ENCODE measurements at places on chromosomes 2 and 18. TPM values are rescaled to one million over a fixed set of nuclear protein-coding genes. Genes with fewer than 3 reads are reported as not detected.
A peak's percentile ranks its signal among the peaks of the same experiment; 100 is the strongest.

DNA sequence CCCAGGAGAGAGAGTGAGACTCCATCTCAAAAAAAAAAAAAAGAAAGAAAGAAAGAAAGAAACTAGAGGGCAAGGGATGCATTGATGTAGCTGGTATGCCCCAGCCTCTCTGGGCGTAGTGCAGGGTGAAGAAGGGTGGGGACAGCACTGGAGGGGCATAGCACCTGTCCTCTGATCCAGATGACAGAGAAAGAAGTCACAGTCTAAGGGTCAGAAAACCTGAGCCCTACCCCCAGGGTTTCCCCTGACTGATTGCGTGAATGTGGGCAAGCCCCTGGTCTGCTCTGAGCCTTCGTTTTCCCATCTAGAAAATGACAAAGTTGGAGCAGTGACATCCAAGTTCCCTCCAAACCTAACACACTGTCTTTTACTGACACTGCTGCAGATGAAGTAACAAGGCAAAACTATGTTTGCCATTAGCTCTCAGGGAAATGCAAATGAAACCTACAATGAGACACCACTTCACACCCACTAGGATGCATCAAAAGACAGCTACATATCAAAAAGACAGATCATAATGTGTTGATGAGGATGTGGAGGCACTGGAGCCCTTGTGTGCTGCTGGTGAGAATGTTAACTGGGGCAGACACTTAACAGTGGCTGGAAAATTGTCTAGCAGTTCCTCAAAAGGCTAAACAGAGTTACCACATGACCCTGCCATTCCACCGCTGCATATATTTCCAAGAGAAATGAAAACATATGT is 19.5 kb upstream of the YWHAQ start:
- H3K4me1 ChIP-seq: peaks cover 25% of the 10 kb centered on the region
- no peak overlapping the region for H3K27ac ChIP-seq
- no peak for DNase-seq
- no peak overlapping the region for H3K4me3 ChIP-seq
- H3K36me3 ChIP-seq: no peaks in the 10 kb centered on the region

- no peaks in the 10 kb centered on the region for H3K36me3 ChIP-seq
- H3K4me3 ChIP-seq: no peak overlapping the region
- DNase-seq: no peak
- H3K27ac ChIP-seq: no peak overlapping the region
- no peaks in the 10 kb centered on the region for H3K4me1 ChIP-seq
These were observed 3.3 kb upstream of the ZNF532 start for GRCh38 chr18:58861353-58861752.

- H3K4me3 ChIP-seq: no peak overlapping the region
- peaks cover 11% of the 10 kb centered on the region for H3K4me1 ChIP-seq
- DNase-seq: no peak
- H3K27ac ChIP-seq: no peak overlapping the region
These were observed 62.4 kb downstream of the TET3 start for GRCh38 chr2:74047152-74047551.

- peaks cover 17% of the 10 kb centered on the region for H3K36me3 ChIP-seq
- no peaks in the 10 kb centered on the region for H3K27me3 ChIP-seq
- no peaks in the 10 kb centered on the region for H3K4me1 ChIP-seq
- no peak overlapping the region for H3K4me3 ChIP-seq
- no peak for DNase-seq
These were observed 5.0 kb upstream of the FARP2 start for GRCh38 chr2:241350878-241351639.

DNA sequence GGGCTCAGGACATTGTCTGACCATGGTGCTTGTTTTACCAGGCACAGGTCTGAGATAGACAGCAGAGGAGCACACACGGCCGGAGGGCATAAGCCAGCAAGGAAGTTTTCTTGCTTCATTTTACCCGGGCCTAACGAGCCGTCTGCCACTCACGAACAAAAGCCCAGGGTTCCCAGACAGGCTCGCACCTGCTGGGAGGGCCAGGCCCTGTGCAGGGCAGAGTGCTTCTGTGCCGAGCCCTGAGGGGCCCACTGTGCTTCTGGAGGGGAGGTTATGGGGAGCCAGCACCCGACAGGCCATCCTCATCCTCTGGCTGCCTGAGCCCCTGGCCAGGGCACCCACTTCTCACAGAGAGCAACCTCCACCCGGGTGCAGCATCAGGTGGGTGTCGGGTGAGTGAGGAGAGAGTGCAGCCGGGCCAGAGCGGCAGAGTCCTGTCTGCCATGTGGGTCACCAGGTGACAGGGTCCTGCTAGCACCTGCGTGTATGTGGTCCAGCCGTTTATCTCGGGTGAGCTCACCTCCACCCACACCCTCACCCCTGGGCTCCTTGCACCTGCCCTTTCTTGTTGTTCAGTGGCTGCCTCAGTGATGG is 297.9 kb downstream of the NDUFA10 start:
- no peak overlapping the region for H3K27ac ChIP-seq
- no peaks in the 10 kb centered on the region for H3K36me3 ChIP-seq
- no peaks in the 10 kb centered on the region for H3K27me3 ChIP-seq
- no peak overlapping the region for H3K4me3 ChIP-seq
- DNase-seq: no peak

DNA sequence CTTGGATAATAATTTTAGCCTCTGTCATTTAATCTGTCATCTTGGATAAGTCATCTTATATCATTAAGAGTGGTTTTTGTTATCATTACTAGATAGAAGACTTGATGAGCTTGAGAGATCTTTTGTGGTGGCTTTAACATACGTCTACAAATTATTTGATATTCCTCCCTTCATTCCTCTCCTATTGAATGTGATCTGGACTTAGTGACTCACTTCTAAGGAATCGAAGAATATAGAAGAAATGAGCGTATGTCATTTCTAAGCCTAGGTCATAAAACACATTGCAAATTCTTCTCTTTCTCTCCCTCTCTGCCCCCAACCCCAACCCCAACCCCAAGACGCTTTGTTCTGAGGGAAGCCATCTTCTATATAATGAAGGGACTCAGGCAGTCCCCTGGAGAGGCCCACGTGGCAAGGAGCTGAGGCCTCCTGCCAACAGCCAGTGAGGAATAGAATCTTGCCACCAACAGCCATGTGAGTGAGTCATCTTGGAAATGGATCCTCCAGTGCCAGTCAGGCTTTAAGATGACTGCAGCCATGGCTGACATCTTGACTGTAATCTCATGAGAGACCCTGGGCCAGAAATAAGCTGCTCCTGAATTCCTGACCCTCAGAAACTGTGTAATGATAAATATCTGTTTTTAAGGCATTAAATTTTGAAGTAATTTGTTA is 221.6 kb upstream of the SP5 start:
- H3K4me3 ChIP-seq: no peak overlapping the region
- no peaks in the 10 kb centered on the region for H3K27me3 ChIP-seq
- no peak for DNase-seq
- H3K27ac ChIP-seq: no peak overlapping the region
- H3K36me3 ChIP-seq: no peaks in the 10 kb centered on the region

DNA sequence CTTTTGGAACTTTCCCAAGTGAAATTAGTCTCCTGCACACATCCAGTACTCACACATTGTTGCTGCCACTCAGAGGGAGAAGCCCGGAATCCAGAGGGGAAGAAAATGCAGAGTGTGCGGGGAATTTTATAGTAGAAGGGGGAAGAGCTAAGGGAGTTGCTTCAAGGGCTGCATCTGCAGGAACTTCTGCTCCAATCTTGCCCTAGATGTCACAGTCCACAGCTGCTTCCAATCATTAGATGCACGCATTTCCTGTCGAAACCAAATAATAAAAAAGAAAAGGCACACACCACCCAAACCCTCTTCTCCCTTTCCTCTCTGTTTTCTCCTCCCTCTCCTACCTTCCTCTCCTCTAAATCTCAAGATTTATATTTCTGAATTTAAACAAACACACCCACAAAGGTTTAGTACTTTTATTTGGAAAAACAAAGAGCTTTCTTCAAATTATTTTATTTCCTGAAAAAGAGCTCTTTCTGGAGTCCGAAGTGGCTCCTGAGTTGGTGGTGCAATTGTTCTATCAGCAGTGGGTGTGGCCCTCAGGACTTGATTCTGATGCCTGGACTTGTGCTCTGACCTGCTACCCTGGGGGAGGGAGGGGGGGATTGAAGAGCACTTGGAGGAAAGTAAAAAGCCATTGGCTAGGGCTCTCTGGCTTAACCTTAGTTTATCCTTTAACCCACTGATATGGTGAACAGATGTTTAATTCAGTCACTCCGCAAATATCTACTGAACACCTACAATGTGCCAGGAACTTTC is 72.0 kb downstream of the KCNE4 start:
- no peaks in the 10 kb centered on the region for H3K4me1 ChIP-seq
- no peak overlapping the region for H3K4me3 ChIP-seq
- H3K36me3 ChIP-seq: no peaks in the 10 kb centered on the region
- H3K27me3 ChIP-seq: no peaks in the 10 kb centered on the region
- no peak for DNase-seq
- H3K27ac ChIP-seq: no peak overlapping the region

GRCh38 chr2:102522162-102522561 is 49.1 kb downstream of the SLC9A4 start:
- H3K27ac ChIP-seq: no peak overlapping the region
- DNase-seq: no peak
- no peaks in the 10 kb centered on the region for H3K4me1 ChIP-seq
- H3K27me3 ChIP-seq: no peaks in the 10 kb centered on the region
- no peak overlapping the region for H3K4me3 ChIP-seq

GRCh38 chr2:43139996-43140621 is 86.3 kb downstream of the ZFP36L2 start:
- H3K36me3 ChIP-seq: no peaks in the 10 kb centered on the region
- H3K27me3 ChIP-seq: no peaks in the 10 kb centered on the region
- no peak overlapping the region for H3K27ac ChIP-seq
- no peak for DNase-seq
- peaks cover 24% of the 10 kb centered on the region for H3K4me1 ChIP-seq

GRCh38 chr2:237682856-237683670 is 55.7 kb downstream of the LRRFIP1 start:
- H3K4me1 ChIP-seq: peaks cover 14% of the 10 kb centered on the region
- no peak overlapping the region for H3K4me3 ChIP-seq
- no peak overlapping the region for H3K27ac ChIP-seq
- H3K27me3 ChIP-seq: no peaks in the 10 kb centered on the region
- no peaks in the 10 kb centered on the region for H3K36me3 ChIP-seq

DNA sequence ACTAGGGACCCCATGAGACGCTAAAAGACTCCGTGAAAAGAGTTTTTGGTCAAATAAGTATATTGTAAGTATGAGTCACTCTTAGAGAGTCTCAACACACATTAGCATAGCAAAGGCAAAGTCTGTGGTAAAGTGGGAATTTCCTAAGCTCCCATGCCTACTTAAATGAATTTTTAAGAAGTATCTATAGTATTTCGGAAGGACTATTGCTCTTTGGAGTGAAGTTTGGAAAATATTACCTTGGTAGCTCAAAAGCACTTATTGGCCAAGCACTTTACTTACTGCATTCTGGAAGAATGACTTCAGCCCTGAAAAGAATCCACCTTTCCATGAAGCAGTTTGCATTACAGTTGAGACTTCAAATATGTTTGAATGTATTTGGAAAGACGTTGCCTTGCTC is 57.1 kb downstream of the CAVIN2 start:
- no peaks in the 10 kb centered on the region for H3K27me3 ChIP-seq
- no peak overlapping the region for H3K4me3 ChIP-seq
- no peak for DNase-seq
- no peaks in the 10 kb centered on the region for H3K4me1 ChIP-seq

GRCh38 chr18:79187532-79188277 is 118.5 kb downstream of the ATP9B start:
- no peak overlapping the region for H3K4me3 ChIP-seq
- no peak for DNase-seq
- H3K27me3 ChIP-seq: no peaks in the 10 kb centered on the region

- no peak overlapping the region for H3K27ac ChIP-seq
- no peaks in the 10 kb centered on the region for H3K27me3 ChIP-seq
- no peaks in the 10 kb centered on the region for H3K4me1 ChIP-seq
- no peak overlapping the region for H3K4me3 ChIP-seq
- DNase-seq: no peak
These were observed 862.6 kb upstream of the CNTNAP5 start for GRCh38 chr2:123162400-123163016.

DNA sequence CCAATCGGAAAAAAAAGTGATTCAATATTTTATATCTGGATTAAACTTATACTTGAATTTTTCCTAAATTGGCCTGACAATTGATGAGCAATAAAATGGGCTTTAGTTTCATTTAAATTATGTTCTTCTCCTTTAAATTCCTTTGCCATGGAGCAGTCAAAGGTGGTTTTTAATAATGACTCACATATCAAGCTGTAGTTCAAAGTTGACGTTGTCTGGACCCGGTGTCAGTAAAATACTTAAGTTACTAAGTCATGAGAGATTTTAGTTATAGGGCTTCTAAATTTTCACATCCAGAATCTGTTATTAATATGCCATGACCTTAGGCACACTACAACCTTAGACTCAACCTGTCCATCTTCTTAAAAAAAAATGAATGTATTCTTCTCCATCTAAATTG is 62.5 kb downstream of the CDH2 start:
- H3K36me3 ChIP-seq: no peaks in the 10 kb centered on the region
- H3K4me1 ChIP-seq: no peaks in the 10 kb centered on the region
- no peak overlapping the region for H3K27ac ChIP-seq
- DNase-seq: no peak
- H3K27me3 ChIP-seq: no peaks in the 10 kb centered on the region

- H3K4me3 ChIP-seq: 0 out of 2 replicates have a peak overlapping the region, but pooled peaks have one; percentile 8
- no peak overlapping the region for H3K27ac ChIP-seq
- no peak for DNase-seq
- no peaks in the 10 kb centered on the region for H3K36me3 ChIP-seq
- H3K27me3 ChIP-seq: 0 out of 2 replicates have a peak, but pooled peaks cover 2% of the 10 kb centered on the region
- H3K4me1 ChIP-seq: 0 out of 2 replicates have a peak, but pooled peaks cover 4% of the 10 kb centered on the region
These were observed 2.3 kb downstream of the FOSL2 start for GRCh38 chr2:28394997-28395333.

- H3K4me3 ChIP-seq: no peak overlapping the region
- H3K36me3 ChIP-seq: no peaks in the 10 kb centered on the region
- H3K27ac ChIP-seq: no peak overlapping the region
- H3K4me1 ChIP-seq: peaks cover 15% of the 10 kb centered on the region
- DNase-seq: peak; percentile 47
- H3K27me3 ChIP-seq: no peaks in the 10 kb centered on the region
These were observed 66.6 kb downstream of the SPTBN1 start for GRCh38 chr2:54522624-54523281.

- DNase-seq: no peak
- H3K27me3 ChIP-seq: no peaks in the 10 kb centered on the region
- H3K27ac ChIP-seq: no peak overlapping the region
These were observed 37.5 kb downstream of the RAMP1 start for GRCh38 chr2:237896956-237897355.

- H3K36me3 ChIP-seq: no peaks in the 10 kb centered on the region
- H3K27ac ChIP-seq: no peak overlapping the region
- DNase-seq: no peak
- no peak overlapping the region for H3K4me3 ChIP-seq
- H3K27me3 ChIP-seq: no peaks in the 10 kb centered on the region
- no peaks in the 10 kb centered on the region for H3K4me1 ChIP-seq
These were observed 615.6 kb upstream of the SOX11 start for GRCh38 chr2:5076599-5076998.

GRCh38 chr2:221431477-221431876 is 140.6 kb downstream of the EPHA4 start:
- H3K4me3 ChIP-seq: no peak overlapping the region
- no peak for DNase-seq
- no peak overlapping the region for H3K27ac ChIP-seq
- H3K36me3 ChIP-seq: no peaks in the 10 kb centered on the region

The AMMECR1L gene
- 10.7 TPM for total RNA-seq

The MTA3 gene
- 32.0 TPM for total RNA-seq

The IL1F10 gene
- not detected for total RNA-seq

The CHMP3 gene
- 31.2 TPM for total RNA-seq

The MYL12A gene
- 498 TPM for total RNA-seq

The ZFAND2B gene
- 23.1 TPM for total RNA-seq

The TRIB2 gene
- 8.4 TPM for total RNA-seq

The MGAT4A gene
- total RNA-seq: 23.1 TPM

The GALNT5 gene
- 0.05 TPM for total RNA-seq

The CCDC85A gene
- total RNA-seq: not detected

The COX7A2L gene
- 134 TPM for total RNA-seq

The NCKAP1 gene
- 1.3 TPM for total RNA-seq

Measured in GM12878 (cell line).